ENCODE measurements at places on chromosomes 3 and 15.

GRCh38 chr15:58910456-58910855 lies 23.0 kb downstream of the SLTM start:
- DNase-seq: no peak

DNA sequence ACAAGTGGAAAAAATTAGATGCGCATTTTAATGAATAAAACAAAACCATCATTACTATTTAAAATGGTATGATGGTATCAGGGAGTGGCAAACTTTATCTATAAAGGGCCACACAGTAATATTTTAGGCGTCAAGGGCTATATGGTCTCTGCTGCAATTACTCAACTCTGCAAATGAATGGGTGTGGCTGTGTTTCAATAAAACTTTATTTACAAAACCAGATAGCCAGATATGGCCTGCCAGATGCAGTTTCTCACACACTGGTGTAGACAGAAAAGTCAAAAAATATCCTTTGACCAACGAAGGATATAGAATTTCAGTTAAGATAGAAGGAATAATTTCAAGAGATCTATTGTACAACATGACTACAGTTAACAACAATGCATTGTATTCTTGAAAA lies 83.8 kb downstream of the CLASP2 start:
- DNase-seq: no peak

- DNase-seq: no peak
Observed at GRCh38 chr3:12791430-12791829, 5.0 kb upstream of the CAND2 start.

DNA sequence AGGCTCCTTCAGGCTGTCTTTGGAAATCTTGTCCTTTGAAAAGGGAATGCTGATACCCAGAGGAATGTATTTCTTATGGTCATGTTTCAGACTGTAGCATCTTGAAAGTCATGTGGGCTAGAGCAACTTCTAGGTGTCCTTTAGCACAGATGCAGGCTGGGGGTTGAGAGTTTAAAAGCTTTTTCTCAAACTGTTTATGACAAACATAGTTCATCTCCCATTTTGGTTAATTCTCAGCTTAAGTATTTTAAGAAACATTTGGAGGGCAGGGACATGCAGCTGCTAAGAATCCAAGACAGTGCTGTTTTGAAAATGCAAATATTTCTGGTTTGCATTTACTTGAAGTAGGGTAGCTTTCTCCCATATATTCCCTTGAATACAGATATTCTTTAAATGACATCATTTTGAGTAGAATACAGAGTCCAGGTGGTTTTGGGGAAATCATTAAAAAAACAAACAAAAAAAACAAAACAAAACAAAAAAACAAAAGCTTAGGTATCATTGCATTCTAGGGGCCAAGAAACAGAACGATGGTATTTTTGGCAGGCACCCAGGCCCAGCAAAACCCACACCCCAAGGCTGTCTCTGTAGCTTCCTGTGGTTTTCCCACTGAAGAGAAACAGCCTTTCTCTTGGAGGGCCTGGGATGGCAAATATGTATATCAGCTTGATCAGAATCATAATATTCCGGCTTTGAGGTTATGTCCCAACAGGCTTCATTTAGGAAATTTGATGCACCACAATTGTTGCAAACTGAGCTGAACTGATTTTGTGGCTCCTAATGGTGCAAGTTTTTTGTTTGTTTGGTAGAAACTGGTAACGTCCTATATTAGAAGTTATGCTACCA lies 120.0 kb downstream of the ATG7 start:
- DNase-seq: peak; percentile 65

- DNase-seq: peak; percentile 56
Observed at GRCh38 chr3:172040981-172041963, 1.9 kb downstream of the FNDC3B start.

- no peak for DNase-seq
Observed at GRCh38 chr3:194133661-194134230, 2.2 kb upstream of the HES1 start.

DNA sequence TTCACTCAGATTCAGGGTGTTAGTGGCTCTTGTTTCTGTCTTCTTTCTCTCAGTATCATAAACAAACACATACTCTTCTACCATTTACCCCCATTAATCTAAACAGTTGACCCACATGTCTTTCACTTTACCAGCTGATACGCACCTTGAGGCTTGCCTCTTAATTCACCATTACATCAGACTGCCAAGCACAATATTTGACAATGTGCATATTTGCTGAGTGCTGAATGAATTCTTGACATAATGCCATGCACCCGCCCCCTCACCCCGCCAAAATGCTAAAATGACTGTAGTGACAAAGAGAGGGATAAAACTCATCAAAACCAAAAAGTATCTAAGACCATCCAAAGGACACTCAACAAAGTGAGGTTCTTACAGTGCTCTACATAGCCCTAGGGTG lies 57.4 kb downstream of the NGLY1 start:
- DNase-seq: no peak

GRCh38 chr3:190210608-190211007 lies 89.9 kb upstream of the P3H2 start:
- no peak for DNase-seq

- no peak for DNase-seq
Observed at GRCh38 chr3:150605998-150606641, 3.0 kb downstream of the SELENOT start.

DNA sequence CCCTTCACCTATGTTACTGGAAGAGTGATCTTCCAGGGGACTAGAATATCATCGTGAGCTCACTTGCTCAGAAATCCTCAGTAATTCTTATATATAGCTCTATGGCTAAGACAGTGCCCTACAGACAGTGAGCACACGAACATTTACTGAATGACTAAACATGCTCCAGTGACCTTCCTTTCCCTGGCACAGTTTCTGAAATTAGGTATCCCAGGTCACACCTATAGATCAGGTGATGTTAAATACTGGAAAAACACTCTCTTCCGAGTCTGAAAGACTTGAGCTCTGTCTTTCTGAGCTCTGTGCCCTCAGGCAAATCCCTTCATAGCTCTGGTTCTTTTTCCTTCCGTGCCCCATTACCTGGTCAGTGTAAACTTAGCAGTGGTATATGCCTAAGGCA lies 239.4 kb upstream of the LRIG1 start:
- DNase-seq: no peak

- no peak for DNase-seq
Observed at GRCh38 chr3:187684880-187685279, 14.7 kb upstream of the SST start.

DNA sequence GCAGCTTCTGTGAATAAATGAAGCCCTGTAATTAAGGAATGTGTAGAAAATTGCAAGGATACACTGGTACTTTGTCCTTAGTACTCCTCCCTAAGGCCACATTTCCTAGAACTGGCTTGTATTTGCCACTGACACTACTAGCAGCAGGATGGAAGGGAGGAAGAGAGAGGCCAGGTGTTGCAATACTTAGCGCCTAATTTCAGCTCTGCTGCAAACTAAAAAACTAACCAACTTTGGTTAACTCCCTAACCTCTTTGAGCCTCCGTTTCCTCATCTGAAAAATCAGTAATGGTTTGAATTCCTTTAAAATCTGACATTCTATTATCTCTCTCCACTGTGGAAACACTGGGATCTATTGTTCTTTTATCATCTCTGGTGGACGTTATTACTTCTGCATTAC lies 257.0 kb downstream of the SV2B start:
- DNase-seq: no peak

DNA sequence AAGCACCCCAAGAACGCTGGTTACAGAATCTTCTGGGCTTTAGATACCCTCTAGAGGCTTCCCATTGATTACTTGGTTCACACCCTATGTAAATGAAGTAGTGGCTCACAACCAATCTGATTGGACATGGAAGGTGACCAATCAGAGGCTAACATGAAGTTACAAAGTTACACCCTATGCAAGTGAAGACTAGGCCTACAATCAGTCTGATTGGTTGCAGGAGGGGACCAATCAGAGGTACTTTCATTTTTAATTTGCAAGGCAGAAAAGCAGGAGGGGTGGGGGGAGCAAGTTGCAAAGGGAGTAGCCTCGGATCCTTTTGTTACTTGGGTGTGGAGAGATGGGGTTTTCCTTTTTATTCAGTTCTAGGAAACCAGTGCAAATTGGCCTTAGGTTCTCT lies 11.1 kb upstream of the RTP2 start:
- no peak for DNase-seq

- no peak for DNase-seq
Observed at GRCh38 chr15:74788042-74788682, 6.3 kb downstream of the CSK start.

DNA sequence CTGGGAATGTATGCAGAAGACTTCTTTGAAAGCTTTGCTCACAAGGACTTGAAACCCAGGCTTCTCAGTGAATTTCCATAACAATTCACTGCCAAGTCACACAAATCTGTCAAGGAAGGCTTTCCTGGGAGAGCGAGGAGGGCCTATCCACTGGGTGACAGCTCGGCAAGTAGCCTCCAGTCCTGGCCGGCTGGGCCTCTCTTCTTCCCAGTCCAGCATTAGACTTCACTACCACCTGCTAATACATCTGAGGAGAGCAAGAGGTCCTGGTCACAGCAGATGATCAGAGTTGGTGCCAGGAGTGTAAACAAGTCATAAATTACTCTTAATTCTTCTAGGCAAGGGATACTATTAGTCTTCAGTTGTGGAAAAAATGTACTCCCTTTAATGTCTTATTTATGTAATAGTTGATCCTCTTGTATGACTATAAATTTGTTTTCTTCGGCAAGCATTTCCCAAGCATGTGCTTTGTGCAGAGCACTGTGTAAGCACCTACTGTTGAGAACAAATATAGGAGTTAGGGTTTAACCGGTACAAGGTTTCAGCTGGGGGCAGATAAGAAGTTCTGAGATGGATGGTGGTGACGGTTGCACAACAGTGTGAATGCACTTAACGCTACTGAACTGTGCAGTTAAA lies 162.9 kb downstream of the VGLL4 start:
- DNase-seq: no peak

DNA sequence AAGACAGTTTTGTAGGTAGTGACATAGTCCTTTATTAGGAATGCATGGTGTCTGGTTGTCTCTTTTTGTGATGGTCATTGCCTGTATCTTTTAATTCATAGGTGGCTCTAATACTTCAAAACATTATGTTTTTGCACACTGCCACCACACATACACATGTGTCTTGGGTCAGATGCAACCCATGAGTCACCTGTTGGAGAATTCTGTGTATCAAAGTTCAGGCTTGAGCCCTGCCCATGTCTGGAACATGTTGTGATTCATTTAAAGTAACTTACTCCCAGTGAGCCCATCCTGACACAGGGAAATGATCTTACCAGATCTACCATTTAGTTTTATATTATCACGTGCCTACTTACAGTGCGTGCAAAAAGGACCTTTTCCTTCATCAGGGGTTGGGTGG lies 142.7 kb downstream of the GHSR start:
- peak; percentile 28 for DNase-seq

DNA sequence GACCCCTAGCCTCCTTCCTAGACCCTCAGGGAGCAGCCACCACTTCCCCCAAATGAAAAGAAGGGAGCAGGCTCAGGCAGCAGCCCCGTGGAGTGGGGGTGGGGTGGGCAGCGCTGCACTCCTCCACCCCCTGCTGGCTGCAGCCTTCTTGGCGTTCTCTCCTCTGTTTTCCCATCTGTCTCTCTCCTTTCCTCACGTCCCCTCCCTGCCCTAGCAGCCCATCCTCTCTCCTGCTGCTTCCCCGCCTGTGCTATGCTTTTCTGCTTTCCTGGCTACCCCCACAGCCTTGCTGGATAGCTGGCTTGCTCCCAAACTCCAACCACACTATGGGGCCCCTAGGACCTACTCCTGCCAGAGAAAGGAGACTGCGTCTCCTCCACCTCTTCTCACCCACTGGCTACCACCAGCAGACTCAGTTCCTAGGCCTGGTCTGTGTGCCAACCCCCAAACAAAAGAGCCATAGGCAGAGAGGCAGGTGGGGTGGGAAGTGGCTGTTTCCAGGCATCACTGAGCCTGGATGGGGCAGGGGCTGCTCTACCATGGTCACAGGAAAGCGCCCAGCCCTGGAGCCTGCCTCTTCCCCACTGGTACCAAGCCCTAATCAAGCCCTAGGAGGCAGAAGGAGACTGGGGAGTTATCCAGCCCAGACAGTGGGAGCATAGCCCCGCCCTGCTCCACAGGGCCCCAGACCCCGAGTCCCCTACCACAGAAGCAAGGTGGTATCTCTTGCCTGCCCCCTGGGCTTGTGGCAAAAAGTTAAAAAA lies 3.4 kb upstream of the DISP2 start:
- peak; percentile 51 for DNase-seq

- DNase-seq: peak; percentile 99
Observed at GRCh38 chr3:185585859-185586685, at the start of gene SENP2. Gene SENP2 (plus strand): TSS chr3:185586295. CDS start chr3:185586414, 119 bp downstream.

GRCh38 chr15:40322531-40323238 lies 807 bp upstream of the INAFM2 start:
- DNase-seq: no peak

DNA sequence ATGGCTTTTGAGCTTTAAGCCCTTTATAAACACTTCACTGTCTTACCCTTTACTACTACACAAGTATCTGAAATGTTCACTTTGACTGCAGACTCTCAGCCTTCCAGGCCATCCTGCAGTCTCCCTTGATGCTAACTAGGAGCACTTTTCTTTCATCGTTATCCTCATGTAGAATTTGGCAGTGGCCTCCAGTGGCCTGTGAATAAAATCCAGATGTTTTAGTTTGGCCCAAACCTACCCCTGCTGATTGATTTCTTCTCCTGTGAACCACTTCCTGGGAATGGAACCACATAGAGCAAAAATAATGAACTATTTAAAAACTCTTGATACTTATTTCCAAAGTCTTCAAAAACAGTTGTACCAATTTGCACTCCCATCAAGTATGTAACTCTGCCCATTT lies 271.9 kb downstream of the FEZF2 start:
- DNase-seq: peak; percentile 56

GRCh38 chr3:23932571-23932970 lies 12.5 kb upstream of the NR1D2 start:
- DNase-seq: no peak

DNA sequence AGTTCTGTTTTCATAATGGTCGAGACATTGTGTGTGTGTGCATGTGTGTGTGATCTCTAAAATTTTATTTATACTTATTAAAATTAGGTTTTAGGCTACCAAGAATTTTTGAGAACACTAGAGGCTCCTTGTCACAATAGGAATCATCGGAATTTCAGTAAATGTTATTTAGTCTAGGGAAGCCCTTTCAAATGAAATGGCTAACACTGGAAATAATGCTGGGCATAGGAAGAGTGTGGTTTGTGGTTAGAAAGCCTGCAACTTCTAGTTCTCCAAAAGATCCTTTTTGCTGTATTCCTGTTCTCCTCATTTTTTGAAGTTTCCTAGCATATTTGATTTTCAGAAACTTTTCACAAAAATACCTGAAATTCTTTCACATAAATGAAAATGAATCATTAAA lies 92.5 kb upstream of the MBNL1 start:
- DNase-seq: peak; percentile 33

GRCh38 chr15:43913026-43913780 lies 86.4 kb downstream of the WDR76 start:
- DNase-seq: peak; percentile 91

DNA sequence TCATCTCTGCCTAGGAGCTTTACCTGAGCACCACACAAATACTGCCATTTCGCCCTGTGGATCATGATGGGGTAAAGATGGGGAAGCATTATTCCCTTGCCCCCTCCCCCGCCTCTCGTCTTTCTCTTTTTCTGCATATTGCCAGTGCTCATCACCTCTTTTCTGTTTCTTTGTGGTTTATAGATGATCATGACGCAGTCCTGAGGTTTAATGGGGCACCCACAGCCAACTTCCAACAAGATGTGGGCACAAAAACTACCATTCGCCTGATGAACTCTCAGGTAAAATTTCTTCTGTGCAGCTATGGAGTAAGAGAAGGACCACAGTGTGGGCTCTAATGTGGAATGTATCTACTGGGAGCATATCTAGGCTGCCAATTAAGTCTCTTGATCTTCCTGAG lies 88.2 kb downstream of the RPL39L start:
- no peak for DNase-seq
